Activated CD8-positive, alpha-beta memory T cell treated with anti-CD3 and anti-CD28 coated beads, Interleukin-2, amount 10 ng/mL, durations not matched to agents 7 days and 5 days (primary cell): ENCODE measurements at places on chromosomes 4 and X. TPM values are rescaled to one million over a fixed set of nuclear protein-coding genes. Genes with fewer than 3 reads are reported as not detected.
A peak's percentile ranks its signal among the peaks of the same experiment; 100 is the strongest.

Gene SPINK2
- total RNA-seq = 1.9 TPM

Gene GPR78
- not detected for total RNA-seq

DNA sequence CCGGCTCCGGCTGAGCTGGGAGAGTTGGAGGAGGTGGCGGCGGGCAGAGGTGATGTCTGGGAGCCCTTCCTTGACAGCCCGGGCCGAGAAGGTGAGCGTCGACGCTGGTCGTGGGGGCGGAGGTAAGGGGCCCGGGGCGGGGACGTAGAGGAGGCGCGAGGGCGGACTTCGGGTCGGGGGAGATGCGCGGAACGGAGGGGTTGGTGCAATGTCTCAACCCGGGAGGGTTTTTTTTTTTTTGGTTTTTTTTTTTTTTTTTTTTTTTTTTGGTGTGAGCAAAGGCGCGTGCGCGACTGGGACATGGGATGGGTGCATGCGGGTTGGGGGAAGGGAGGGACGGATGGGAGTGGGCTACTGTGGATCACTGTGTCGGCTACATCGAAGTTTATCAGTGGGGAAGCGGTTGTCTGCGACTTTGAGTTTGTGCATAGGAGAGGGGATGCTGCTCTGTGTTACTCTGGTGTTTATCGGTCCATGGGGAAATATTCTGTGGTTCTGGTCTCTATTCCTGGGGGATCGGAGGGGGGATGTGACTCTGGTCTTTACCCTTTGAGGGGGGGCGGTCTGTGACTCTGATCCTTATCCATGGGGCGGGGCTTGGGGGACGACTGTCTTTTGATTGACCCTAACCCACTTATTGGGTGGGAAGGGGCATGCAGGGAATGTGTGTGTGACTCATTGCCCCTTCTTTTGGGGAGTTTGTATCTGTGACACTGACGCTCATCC, 537 bp downstream of the RBM10 start:
- no peak for DNase-seq
- peaks cover 25% of the 10 kb centered on the region for H3K4me1 ChIP-seq
- H3K36me3 ChIP-seq = peaks cover 39% of the 10 kb centered on the region
- no peaks in the 10 kb centered on the region for H3K27me3 ChIP-seq
- peak overlapping the region; percentile 98 for H3K4me3 ChIP-seq

GRCh38 chrX:65516756-65517155, 17.8 kb downstream of the LAS1L start:
- no peaks in the 10 kb centered on the region for H3K4me1 ChIP-seq
- DNase-seq = no peak
- no peak overlapping the region for H3K27ac ChIP-seq
- no peaks in the 10 kb centered on the region for H3K27me3 ChIP-seq

Gene SPP1
- total RNA-seq = not detected

Gene TCP11X1
- not detected for total RNA-seq

DNA sequence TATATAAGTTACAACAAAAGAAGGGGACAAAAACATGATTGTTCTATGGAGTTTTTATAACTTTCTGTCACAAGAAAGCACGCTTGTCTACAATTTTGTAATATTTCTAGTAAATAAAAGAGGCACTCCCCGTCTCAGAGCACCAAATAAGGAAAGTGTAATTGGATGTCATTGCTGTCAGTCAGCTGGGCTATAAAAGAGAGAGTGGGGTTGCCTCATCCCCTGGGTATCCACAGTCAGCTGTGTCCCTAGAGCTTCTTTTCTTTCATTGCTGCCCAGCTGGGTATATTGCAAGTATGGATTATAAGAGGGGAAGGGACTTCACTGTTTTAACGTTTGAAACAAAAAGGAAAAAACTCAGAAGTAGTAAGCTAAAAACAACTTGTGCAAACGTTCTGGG, 61.3 kb downstream of the NPNT start:
- no peaks in the 10 kb centered on the region for H3K36me3 ChIP-seq
- no peak for DNase-seq

DNA sequence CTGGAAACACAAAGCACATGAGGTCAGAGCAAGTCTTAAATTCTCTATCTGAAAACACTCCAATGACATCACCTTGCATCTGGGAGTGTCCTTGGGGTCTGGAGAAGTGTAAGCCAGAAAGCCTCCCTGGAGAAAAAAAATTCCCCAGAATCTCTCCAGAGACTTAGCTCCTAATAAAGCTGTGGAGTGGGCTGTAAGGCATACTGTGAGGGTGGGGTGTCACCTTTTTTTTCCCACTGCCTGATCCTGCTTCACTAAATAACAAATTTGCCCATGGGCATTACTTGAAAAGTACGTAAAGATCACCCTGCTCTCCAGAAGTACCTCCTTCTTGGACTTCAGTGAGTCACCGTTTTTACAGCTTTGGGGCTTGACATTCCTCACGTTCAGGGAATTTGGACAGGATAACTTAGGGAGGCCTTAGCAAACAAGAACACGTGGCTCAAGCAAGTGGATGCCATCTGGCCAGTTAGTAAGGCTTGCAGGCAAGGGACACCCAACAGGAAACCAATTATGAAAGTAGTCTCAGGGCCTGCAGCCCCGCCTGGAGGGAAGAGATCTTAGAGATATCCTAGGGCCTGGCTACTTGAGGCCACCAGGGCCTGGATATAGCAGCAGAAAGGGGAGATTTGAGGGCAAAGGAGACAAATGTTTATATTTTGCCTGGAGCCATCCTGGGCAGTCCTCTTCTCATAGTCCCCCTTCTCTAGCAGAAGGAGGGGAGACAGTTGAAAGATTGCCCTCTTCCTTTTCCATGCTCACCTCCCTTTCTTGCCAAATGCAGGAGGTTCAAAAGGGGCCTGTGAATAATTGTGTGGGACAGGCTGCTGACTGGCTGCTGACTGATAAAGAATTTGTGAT, 60.1 kb upstream of the PLAC1 start:
- no peak overlapping the region for H3K4me3 ChIP-seq
- no peaks in the 10 kb centered on the region for H3K27me3 ChIP-seq
- peak; percentile 41 for DNase-seq
- no peaks in the 10 kb centered on the region for H3K36me3 ChIP-seq
- H3K27ac ChIP-seq = peak overlapping the region; percentile 66
- peaks cover 17% of the 10 kb centered on the region for H3K4me1 ChIP-seq

Gene SLC6A14
- total RNA-seq = not detected

DNA sequence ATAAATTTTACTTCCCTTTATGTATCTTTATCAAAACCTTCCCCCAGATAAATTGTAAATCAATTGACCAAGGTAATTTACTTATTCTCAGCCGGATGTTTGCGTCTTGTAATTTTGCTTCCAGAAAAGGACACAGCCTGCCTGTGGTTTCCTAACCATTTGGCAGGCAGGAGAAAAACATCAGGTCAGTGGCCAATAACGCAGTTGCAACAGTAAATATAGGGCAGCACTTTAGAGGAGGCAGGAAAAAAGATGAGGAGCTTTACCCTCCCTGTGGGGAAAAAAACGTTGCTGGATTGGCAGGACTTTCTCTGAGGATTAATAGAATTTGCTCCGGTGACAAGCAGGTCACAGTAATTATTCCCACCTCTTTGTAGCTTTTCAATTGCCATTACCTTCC, 2618.1 kb downstream of the ARAP2 start:
- no peaks in the 10 kb centered on the region for H3K4me1 ChIP-seq
- no peak overlapping the region for H3K27ac ChIP-seq
- DNase-seq = no peak
- H3K27me3 ChIP-seq = no peaks in the 10 kb centered on the region
